ENCODE measurements at places on chromosomes 6 and 20. TPM values are rescaled to one million over a fixed set of nuclear protein-coding genes. Genes with fewer than 3 reads are reported as not detected.
A peak's percentile ranks its signal among the peaks of the same experiment; 100 is the strongest.

The CNR1 gene
- 21.1 TPM for total RNA-seq

- H3K4me1 ChIP-seq = peaks cover 23% of the 10 kb centered on the region
- H3K27ac ChIP-seq = no peak overlapping the region
- no peak for DNase-seq
- H3K27me3 ChIP-seq = peaks cover 94% of the 10 kb centered on the region
- H3K4me3 ChIP-seq = no peak overlapping the region
- H3K36me3 ChIP-seq = no peaks in the 10 kb centered on the region
Measured at GRCh38 chr6:1616701-1617463, 7.2 kb downstream of the FOXC1 start.

The SYCP2L gene
- total RNA-seq = 1.0 TPM

The MTRF1L gene
- total RNA-seq = 15.6 TPM

- H3K4me1 ChIP-seq = no peaks in the 10 kb centered on the region
- DNase-seq = no peak
- no peak overlapping the region for H3K4me3 ChIP-seq
- no peak overlapping the region for H3K27ac ChIP-seq
Measured at GRCh38 chr6:92979281-92979680, 440.1 kb downstream of the EPHA7 start.

DNA sequence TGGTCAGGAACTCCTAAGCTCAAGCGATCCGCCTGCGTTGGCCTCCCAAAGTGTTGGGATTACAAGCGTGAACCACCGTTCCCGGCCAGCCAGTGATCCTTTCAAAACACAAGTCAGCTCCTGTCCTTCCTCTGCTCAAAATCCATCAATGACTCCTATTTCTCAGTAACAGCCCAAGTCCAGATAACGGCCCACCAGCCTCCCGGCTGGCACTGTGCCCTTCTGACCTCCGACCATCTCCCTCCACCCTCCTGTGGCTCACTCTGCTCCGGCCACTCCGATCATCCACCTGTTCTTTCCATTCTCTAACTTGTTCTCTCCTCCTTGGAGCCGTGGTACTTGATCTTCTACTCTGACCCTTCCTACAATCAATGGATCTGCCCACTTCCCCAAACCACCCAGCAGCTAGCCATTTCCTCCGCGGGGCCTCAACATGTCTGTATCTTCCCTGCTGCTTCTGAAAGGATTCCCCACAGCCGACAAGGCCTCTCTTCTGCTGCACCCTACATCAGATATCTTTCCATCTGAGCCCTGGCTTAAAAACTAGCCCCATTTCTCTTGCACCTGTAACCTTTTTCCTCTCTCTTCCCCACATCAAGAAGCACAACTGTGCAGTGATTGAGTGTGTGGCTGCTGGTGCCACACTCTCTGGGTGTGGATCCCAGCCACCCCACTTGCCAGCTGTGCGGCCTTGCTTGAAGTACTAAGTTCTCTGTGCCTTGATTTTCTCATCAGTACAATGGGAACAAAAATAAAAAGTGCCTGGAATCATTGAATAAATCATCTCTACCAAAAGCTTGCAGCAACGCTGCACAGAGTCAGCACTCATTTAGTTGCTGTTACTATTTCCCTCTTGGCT lies 6.1 kb upstream of the ZMYND8 start:
- DNase-seq = no peak
- H3K4me3 ChIP-seq = no peak overlapping the region
- peak overlapping the region; percentile 99 for H3K27ac ChIP-seq
- no peaks in the 10 kb centered on the region for H3K27me3 ChIP-seq

DNA sequence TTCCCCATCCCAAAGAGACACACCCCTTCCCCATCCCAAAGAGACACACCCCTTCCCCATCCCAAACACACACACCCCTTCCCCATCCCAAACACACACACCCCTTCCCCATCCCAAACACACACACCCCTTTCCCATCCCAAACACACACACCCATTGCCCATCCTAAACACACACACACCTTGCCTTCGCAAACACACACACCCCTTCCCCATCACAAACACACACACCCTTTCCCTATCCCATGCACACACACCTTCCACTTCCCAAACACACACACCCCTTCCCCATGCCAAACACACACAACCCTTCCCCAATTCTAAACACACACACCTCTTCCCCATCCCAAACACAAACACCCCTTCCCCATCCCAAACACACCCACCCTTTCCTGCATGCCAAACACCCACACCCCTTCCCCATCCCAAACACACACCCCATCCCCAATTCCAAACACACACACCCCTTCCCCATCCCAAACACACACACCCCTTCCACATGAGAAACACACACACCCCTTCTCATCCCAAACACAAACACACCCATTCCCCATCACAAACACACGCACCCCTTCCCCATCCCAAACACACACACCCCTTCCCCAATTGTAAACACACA lies 315.3 kb downstream of the KIF16B start:
- peaks cover 13% of the 10 kb centered on the region for H3K4me1 ChIP-seq
- no peak overlapping the region for H3K27ac ChIP-seq

All from lower lobe of right lung (tissue), 2 donors.